MCF 10A (cell line): ENCODE measurements at places on chromosomes 16 and 17. TPM values are rescaled to one million over a fixed set of nuclear protein-coding genes. Genes with fewer than 3 reads are reported as not detected.

Gene FAM20A
- not detected in 2 replicates for total RNA-seq

Gene DLG4
- 7.6 TPM in 2 replicates for total RNA-seq

DNA sequence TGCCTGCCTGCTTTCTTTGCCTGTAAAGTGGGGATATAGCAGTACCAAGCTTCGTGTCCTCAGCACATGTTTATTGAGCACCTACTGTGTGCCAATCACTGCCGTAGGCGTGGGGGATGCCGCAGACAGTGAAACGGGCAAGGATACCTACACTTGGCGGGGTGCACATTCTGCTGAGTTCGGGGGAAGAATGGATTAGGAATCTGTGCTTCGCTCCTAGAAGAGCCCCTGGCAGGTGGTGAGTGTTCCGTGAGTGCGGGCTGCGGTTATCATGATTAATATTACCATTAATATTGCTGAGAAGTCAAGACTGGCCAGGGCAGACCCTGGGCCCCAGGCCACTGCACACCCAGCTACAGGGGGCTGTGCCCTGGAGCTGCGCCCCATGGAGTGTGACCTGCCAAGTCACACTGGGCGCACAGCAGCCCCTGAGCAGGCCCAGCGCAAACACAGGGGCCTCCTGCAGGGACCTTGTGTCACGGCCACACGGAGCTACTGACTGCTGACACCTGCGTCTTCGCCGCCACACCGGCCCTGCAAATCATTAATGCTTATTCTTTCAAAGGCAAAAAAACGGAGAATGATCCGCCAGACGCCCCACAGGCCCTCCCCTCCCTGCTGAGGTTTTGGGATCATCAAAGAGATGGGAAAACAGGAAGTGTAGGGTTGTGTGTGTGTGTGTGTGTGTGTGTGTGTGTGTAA lies 213.4 kb upstream of the GSE1 start:
- DNase-seq, result no peak
- no peak overlapping the region for H3K27ac ChIP-seq
- H3K4me1 ChIP-seq, result peaks cover 19% of the 10 kb centered on the region
- no peaks in the 10 kb centered on the region for H3K27me3 ChIP-seq
- H3K36me3 ChIP-seq, result no peaks in the 10 kb centered on the region
- H3K4me3 ChIP-seq, result no peak overlapping the region

- H3K36me3 ChIP-seq, result no peaks in the 10 kb centered on the region
- peak; percentile 44 for DNase-seq
- H3K27ac ChIP-seq, result peak overlapping the region; percentile 14
- H3K4me1 ChIP-seq, result peaks cover 14% of the 10 kb centered on the region
- peaks cover 20% of the 10 kb centered on the region for H3K27me3 ChIP-seq
These were observed 24.3 kb upstream of the TMEM220 start for GRCh38 chr17:10754109-10754508.

DNA sequence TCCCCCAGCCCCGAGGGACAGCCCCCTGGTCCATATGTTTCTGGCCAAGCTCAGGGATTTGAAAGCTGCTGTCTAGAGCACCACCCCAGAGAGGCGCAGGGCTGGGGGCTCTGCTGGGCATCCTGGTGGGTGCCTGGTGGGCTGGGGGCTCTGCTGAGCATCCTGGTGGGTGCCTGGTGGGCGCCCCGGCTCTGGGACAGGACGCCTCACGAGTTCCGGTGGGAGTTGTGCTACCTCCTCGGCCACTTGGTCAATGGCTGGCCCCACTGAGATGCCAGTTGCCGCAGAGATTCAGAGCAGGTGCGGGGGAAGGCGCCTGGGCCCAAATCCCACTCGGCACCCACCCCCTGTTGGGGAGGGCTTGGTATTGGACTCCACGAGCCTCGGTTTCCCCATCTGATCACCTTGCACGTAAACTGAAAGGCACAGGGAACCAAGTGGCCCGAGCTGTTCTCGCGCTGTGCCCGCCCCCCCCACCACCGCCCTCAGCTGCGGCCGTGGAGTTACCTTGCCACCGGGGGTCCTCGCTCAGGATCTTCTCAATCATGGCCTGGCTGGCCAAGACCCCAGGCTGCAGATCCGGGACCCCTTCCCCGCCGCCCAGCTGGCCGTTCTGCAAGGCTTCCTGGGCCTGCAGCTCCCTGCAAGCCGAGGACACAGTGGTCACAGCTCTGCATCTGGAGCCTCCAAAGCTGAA lies 13.3 kb downstream of the UNKL start:
- no peak overlapping the region for H3K4me3 ChIP-seq
- H3K27ac ChIP-seq, result no peak overlapping the region
- H3K4me1 ChIP-seq, result no peaks in the 10 kb centered on the region
- H3K36me3 ChIP-seq, result peaks cover 21% of the 10 kb centered on the region
- no peak for DNase-seq

DNA sequence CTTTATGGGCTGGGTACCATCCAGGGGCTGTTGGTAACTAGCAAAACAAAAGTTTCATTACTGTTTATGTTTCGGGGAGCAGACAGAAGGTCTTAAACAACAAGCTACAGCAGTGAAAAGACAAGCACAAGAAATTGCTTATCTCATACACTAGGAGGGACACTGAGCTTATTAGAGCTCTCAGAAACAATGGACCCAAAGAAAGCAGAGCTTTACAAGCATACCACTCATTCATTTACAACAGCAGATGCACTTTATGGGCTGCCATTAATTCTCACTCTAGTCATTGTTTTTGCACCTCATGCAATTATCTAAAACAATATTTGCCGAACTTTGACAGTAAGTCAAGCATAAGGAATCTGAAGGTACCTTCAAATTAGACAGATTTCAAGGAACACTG lies 10.0 kb downstream of the KRT16 start:
- no peak overlapping the region for H3K4me3 ChIP-seq
- no peaks in the 10 kb centered on the region for H3K36me3 ChIP-seq
- no peak overlapping the region for H3K27ac ChIP-seq
- DNase-seq, result no peak
- H3K4me1 ChIP-seq, result no peaks in the 10 kb centered on the region

GRCh38 chr16:30715750-30716445 lies 16.9 kb downstream of the SRCAP start:
- peak; percentile 30 for DNase-seq
- peak overlapping the region; percentile 19 for H3K4me3 ChIP-seq
- H3K4me1 ChIP-seq, result peaks cover 37% of the 10 kb centered on the region
- H3K27ac ChIP-seq, result peak overlapping the region; percentile 78
- H3K27me3 ChIP-seq, result no peaks in the 10 kb centered on the region

- no peaks in the 10 kb centered on the region for H3K4me1 ChIP-seq
- H3K27me3 ChIP-seq, result peaks cover 27% of the 10 kb centered on the region
- no peaks in the 10 kb centered on the region for H3K36me3 ChIP-seq
- no peak overlapping the region for H3K27ac ChIP-seq
- no peak for DNase-seq
These were observed 572.1 kb upstream of the PSMD7 start for GRCh38 chr16:73724503-73724902.

GRCh38 chr17:41475421-41475820 lies 5.5 kb downstream of the KRT35 start:
- H3K36me3 ChIP-seq, result no peaks in the 10 kb centered on the region
- H3K27me3 ChIP-seq, result peaks cover 36% of the 10 kb centered on the region
- H3K4me3 ChIP-seq, result no peak overlapping the region

DNA sequence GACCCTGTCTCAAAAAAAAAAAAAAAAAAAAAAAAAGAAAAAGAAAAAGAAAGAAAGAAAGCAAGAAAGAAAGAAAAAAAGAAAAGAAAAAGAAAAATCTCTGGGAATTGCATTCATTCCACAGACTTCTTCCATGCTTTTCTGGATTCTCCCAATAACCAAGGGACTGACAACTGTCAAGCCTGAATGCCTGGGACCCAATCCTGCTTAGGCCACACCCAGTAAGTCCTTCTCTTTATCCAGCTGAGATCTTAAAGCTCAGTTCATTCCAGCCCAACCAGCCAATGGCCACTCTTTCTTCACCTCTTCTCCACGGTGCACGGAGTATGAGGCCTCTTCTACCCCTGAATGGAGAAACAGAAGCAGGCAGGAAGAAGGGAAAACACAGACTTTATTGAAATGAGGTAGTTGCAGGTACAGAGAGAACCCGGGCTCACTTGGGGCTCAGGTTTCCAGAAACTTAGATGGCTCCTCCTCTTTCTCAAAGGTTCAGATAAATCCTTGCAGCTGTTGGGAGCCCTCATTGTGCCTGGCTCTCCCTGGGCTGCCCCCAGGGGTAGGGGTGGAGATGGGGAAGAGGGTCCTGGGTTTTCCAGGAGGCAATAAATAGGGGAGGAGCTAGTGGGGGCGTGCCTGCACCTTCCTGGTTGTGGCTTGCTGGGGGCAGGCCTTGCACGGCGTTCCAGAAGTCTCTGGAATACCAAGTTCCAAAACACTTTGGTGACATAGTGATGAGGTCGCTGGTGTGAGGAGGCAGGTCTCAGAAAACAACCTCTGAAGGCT lies 2.5 kb downstream of the HOXB1 start:
- peaks cover 23% of the 10 kb centered on the region for H3K27me3 ChIP-seq
- peaks cover 5% of the 10 kb centered on the region for H3K4me1 ChIP-seq
- no peak for DNase-seq
- H3K36me3 ChIP-seq, result no peaks in the 10 kb centered on the region
- no peak overlapping the region for H3K27ac ChIP-seq
- no peak overlapping the region for H3K4me3 ChIP-seq

- no peak overlapping the region for H3K27ac ChIP-seq
- DNase-seq, result no peak
- no peaks in the 10 kb centered on the region for H3K27me3 ChIP-seq
- H3K4me3 ChIP-seq, result no peak overlapping the region
- no peaks in the 10 kb centered on the region for H3K4me1 ChIP-seq
- H3K36me3 ChIP-seq, result peaks cover 67% of the 10 kb centered on the region
These were observed 67.6 kb downstream of the NFAT5 start for GRCh38 chr16:69633375-69633774.
